Immature natural killer cell (primary cell): ENCODE measurements at places on chromosomes 11 and 22.

DNA sequence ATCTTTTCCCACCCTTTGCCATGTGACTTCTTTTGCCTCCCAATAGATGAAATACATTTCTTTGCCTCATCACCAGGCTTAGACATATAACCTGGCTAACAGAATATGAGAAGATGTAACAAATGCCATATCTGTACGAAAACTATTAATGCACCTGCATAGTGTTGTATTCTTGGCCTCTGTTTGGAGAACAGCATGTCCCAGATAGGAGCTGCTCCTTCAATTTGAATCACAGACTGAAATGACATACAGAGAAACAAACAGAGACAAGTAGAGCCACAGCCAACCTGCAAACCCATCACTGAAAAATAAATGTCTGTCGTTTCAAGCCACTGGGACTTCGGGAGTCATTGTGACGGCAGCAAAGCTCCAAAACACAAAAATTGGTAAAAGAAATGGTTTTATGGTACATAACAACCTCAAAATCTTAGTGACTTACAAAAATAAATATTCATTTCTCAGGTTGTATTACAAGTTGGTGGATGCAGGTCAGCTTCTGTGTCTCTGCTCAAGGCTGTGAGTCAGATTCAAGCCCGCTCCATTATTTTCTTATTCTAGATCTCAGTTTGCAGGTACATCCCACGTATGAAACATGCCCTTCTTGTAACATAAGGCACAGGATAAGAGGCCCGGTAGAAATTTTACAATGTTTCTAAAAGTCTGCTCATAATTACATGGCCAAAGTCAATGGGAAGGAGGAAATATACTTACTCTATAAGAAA, 171.3 kb upstream of the SOX6 start:
- no peak for DNase-seq
- H3K27ac ChIP-seq, result no peak overlapping the region

DNA sequence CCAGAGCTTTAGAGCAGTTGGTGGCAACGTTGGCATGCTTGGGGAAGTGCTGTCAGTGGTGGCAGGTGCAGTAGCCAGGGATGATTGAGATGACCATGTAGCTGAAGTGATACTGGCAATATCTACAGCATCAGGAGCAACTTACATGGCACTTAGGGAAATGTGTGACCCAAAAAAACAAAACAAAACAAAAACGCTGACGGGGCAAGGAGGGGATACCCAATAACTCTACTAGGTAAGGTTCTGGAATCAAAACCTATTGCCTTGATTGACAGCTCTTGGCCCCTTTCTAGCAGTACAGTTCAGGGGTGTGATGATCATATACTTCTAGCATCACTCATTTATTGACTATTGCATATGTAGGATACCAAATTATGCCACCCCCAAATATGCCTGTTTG, 312.6 kb downstream of the AASDHPPT start:
- DNase-seq, result no peak
- no peak overlapping the region for H3K27ac ChIP-seq
- no peaks in the 10 kb centered on the region for H3K27me3 ChIP-seq
- no peak overlapping the region for H3K4me3 ChIP-seq

GRCh38 chr11:2118677-2119076, 20.5 kb downstream of the IGF2 start:
- H3K4me3 ChIP-seq, result no peak overlapping the region
- H3K27me3 ChIP-seq, result peaks cover 11% of the 10 kb centered on the region
- no peak for DNase-seq
- H3K36me3 ChIP-seq, result no peaks in the 10 kb centered on the region

DNA sequence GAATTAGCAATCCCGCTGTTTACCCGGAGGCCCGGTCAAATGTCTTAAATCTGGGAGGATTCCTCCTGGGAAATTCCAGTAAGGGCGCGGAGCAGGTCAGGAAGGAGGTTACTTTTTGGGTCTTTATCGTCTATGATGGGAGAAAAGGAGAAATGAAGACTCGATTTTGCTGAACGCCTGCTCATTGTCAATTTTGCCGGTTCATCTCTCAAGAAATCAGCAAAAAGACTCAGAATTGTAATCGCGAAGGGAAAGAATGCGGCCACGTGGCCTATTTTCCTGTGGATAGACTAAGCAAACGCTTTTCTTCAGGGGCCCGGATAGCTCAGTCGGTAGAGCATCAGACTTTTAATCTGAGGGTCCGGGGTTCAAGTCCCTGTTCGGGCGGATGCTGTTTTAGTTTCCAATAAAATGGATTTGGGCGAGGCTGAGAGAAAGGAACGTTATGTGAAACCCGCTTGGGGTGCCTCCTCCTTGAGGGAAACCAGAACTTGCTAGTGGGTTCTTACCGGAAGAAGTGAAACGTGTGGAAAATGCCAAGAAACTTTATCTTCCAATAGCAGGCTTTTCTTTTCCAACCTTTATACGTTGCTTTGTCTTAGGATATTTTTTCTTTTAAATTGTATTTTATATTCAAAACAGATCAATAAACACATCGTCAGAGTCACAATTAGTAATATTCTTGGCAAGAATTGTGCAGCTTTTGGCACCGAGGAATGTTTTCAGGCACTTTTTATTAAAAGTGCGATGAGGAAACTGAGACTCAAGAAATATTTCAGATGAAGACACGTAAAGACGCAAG, 45.0 kb downstream of the OR4D9 start:
- DNase-seq, result peak; percentile 58
- H3K36me3 ChIP-seq, result no peaks in the 10 kb centered on the region
- H3K27ac ChIP-seq, result peak overlapping the region; percentile 53
- H3K4me1 ChIP-seq, result peaks cover 74% of the 10 kb centered on the region

- H3K27ac ChIP-seq, result peak overlapping the region; percentile 89
- H3K27me3 ChIP-seq, result peaks cover 9% of the 10 kb centered on the region
- peak; percentile 72 for DNase-seq
- H3K36me3 ChIP-seq, result peaks cover 5% of the 10 kb centered on the region
- peaks cover 65% of the 10 kb centered on the region for H3K4me1 ChIP-seq
- peak overlapping the region; percentile 80 for H3K4me3 ChIP-seq
Observed at GRCh38 chr22:46373159-46373558, 37.6 kb downstream of the TRMU start.

DNA sequence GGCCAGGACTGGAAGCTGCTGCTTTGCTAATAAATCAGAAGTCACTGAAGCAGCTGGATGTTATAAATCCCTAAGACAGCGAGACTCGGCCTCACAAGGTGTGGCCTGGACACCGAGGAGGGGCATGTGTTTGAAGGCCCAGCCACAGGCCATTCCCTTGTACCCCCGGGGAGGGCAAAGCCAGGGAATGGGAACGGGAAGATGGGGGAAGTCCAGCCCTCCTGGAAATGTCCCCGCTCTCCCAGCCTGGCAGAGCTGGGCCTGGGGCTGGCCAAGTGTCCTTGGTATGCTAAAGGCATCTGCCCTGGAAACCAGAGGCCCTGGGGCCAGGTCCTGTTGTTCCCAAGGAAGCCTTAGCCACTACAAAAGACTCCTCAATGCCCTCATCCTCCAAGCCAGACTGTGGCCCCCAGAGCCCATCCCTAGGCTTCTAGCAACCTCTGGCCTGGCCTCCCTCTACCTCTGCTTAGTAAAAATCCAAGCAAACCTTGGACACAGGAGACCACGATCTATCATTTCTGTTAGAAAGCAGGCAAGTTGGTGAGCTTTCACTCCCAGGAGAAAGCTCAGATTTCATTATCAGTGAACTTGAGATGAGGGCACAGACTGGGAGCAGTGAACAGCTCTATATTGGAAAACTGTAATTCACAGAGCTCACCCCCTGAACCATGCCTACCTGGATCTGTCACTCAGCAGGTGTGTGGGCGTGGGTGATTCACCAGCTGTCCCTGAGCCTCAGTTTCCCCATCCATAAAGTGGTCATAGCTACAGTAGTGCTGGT, 11.0 kb downstream of the CHST1 start:
- H3K27me3 ChIP-seq, result peaks cover 10% of the 10 kb centered on the region
- no peak overlapping the region for H3K4me3 ChIP-seq
- peaks cover 20% of the 10 kb centered on the region for H3K4me1 ChIP-seq
- no peak overlapping the region for H3K27ac ChIP-seq

DNA sequence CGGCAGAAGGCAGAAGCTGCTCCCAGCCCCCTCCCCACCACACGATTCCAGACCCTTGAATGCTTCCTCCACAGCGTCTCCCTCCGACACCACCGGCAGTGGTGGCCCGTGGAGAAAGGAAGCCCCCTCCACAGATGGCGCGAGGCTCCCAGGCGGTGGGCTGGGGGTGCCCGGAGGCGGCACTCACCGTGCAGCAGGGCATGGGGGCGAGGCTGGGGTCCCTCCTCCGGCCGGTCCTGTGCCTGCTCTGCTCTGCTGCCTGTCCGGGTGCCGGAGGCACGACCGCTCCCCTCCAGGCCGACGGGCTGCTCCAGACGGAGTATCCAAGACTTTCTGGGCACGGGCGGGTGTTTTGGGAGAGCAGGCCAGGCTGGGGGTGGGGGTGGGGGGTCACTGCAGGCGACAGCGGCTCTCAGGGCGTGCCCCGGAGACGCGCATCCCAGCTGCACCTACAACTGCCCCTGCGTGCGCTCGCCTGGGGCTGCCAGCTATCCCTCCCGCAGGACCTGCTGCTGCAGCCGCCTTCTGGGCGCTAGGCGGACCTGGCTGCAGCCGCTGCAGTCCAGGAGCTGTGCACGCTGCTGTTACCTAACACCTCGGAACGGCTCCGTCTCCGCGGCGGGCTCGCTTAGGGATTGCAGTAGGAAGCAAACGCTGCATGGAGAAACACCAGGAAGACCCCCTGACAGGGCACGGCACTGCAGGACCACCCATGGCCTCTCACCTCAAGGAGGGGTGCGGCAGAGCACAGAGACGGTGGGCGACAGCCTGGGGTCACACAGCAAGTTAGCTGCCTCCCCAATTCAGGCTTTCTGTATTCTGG, 15.2 kb downstream of the MRGPRG start:
- peak overlapping the region; percentile 18 for H3K4me3 ChIP-seq
- H3K27me3 ChIP-seq, result peaks cover 10% of the 10 kb centered on the region
- DNase-seq, result no peak
- H3K36me3 ChIP-seq, result no peaks in the 10 kb centered on the region

GRCh38 chr22:38257181-38257580, 15.6 kb downstream of the TMEM184B start:
- peaks cover 54% of the 10 kb centered on the region for H3K4me1 ChIP-seq
- H3K27ac ChIP-seq, result no peak overlapping the region
- H3K36me3 ChIP-seq, result peaks cover 2% of the 10 kb centered on the region
- peaks cover 4% of the 10 kb centered on the region for H3K27me3 ChIP-seq
- no peak overlapping the region for H3K4me3 ChIP-seq

GRCh38 chr22:38655519-38656255, 505 bp downstream of the FAM227A start:
- H3K4me1 ChIP-seq, result peaks cover 23% of the 10 kb centered on the region
- H3K27me3 ChIP-seq, result peaks cover 4% of the 10 kb centered on the region
- no peak for DNase-seq
- H3K4me3 ChIP-seq, result peak overlapping the region; percentile 97
- H3K27ac ChIP-seq, result peak overlapping the region; percentile 100

GRCh38 chr22:36079041-36079440, 50.4 kb upstream of the RBFOX2 start:
- DNase-seq, result no peak
- H3K4me3 ChIP-seq, result no peak overlapping the region
- no peaks in the 10 kb centered on the region for H3K4me1 ChIP-seq

GRCh38 chr11:10824888-10825287, 16.2 kb upstream of the EIF4G2 start:
- no peaks in the 10 kb centered on the region for H3K27me3 ChIP-seq
- H3K27ac ChIP-seq, result no peak overlapping the region
- H3K4me1 ChIP-seq, result peaks cover 12% of the 10 kb centered on the region

- H3K36me3 ChIP-seq, result peaks cover 3% of the 10 kb centered on the region
- no peaks in the 10 kb centered on the region for H3K27me3 ChIP-seq
- no peak for DNase-seq
- no peak overlapping the region for H3K4me3 ChIP-seq
- H3K4me1 ChIP-seq, result no peaks in the 10 kb centered on the region
Observed at GRCh38 chr11:23103416-23103815, 243.1 kb upstream of the CCDC179 start.

DNA sequence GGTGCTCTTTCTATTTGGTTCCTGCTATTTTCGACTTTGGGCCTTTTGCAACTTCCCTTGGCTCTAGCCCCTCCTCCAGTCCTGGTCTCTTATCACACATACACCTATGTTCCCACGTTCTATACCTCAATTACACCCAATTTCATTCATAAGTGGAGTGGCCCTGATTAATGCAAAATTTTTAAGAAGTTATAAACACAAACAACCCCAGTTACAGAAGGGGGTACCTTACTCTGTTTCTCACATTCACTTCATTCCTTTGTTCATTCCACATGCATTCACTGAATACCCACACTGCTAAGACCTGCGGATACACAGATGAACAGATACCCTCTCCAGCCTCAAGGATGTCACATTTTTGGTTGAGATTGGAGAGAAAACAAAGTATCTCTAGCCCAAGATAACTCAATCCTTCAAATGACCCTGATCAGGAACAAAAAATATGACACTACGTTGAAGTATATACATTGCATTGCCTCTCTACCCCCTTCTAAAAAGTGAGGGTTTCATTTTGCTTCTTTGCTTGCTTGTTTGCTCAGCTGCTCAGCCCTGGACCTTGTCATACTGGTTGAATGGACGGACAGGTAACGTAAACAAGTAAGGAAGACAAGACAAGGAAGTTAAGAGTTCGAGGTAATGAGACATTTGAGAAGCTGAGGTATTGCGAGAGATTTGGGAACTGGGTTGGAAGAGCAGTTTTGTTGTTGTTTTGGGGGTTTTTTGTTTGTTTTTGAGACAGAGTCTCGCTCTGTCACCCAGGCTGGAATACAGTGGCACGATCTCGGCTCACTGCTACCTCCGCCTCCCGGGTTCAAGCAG, 3.6 kb upstream of the VPS37C start:
- H3K36me3 ChIP-seq, result no peaks in the 10 kb centered on the region
- DNase-seq, result no peak
- H3K27me3 ChIP-seq, result peaks cover 21% of the 10 kb centered on the region
- peaks cover 36% of the 10 kb centered on the region for H3K4me1 ChIP-seq

DNA sequence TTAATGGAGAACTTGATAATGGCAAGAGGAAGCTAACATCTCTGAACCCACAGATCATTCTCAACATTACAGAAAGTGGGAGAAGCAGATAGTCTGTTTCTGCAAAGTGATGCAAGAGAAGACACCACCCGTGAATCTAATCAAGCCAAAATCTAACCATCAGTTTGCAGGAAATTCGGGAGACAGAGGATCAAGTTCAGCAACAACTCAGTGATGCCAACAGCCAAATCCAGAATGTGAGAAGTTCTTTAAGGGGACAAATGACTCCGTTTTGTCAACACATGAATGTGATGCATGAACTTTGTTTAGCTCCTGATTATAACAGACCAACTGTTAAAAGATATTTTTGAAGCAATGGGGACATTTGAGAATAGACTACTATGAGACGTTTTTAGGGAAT, 95.2 kb upstream of the LDLRAD3 start:
- no peaks in the 10 kb centered on the region for H3K4me1 ChIP-seq
- no peaks in the 10 kb centered on the region for H3K36me3 ChIP-seq
- no peaks in the 10 kb centered on the region for H3K27me3 ChIP-seq
- DNase-seq, result no peak
- H3K4me3 ChIP-seq, result no peak overlapping the region

DNA sequence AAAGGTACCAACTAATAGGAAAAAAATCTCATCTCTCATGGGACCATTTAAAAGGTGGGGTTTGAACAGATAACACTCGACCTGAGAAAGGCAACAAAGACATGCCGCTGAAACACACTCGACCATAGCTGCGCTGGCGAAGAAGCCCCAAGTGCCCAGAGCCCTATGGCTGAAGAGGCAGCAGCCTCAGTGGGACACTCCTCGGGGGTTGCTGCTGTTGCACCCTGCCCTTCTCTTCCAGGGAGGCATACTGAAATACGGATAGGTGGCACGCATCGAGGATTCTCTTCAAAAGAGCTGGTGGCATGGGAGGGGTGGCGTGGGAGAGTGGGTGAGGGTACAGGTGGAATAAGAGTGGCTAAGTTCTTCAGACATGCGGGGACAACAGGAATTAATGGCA, 18.5 kb upstream of the PHLDA2 start:
- no peak overlapping the region for H3K4me3 ChIP-seq
- no peak overlapping the region for H3K27ac ChIP-seq
- peaks cover 26% of the 10 kb centered on the region for H3K36me3 ChIP-seq
- DNase-seq, result no peak
